Hepatocyte (in vitro differentiated cells): ENCODE measurements at places on chromosomes 6 and 20. TPM values are rescaled to one million over a fixed set of nuclear protein-coding genes. Genes with fewer than 3 reads are reported as not detected.

Gene IL17A
- not detected in 2 replicates for total RNA-seq

DNA sequence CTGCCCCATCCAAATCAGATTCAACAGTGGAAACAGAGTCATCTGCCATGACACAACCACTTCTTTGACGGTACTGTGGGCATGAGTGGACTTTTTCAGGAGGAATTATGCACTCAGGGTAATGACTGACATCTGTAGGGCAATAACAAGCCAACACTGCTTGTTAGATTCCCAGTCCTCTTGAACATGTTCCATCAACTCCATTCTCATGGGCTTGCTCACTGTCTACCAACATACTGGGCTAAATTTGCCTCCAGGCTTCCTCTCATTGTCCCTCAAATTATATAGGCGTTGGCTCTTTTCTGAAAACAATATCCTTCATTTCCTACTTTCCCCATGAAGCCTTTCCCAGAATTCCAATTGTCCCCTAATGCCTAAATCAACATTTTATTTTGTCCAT is 43.1 kb downstream of the ANKEF1 start:
- no peak overlapping the region for H3K27ac ChIP-seq
- DNase-seq = no peak
- H3K4me3 ChIP-seq = no peak overlapping the region
- no peaks in the 10 kb centered on the region for H3K4me1 ChIP-seq
- no peaks in the 10 kb centered on the region for H3K36me3 ChIP-seq
- no peaks in the 10 kb centered on the region for H3K27me3 ChIP-seq

DNA sequence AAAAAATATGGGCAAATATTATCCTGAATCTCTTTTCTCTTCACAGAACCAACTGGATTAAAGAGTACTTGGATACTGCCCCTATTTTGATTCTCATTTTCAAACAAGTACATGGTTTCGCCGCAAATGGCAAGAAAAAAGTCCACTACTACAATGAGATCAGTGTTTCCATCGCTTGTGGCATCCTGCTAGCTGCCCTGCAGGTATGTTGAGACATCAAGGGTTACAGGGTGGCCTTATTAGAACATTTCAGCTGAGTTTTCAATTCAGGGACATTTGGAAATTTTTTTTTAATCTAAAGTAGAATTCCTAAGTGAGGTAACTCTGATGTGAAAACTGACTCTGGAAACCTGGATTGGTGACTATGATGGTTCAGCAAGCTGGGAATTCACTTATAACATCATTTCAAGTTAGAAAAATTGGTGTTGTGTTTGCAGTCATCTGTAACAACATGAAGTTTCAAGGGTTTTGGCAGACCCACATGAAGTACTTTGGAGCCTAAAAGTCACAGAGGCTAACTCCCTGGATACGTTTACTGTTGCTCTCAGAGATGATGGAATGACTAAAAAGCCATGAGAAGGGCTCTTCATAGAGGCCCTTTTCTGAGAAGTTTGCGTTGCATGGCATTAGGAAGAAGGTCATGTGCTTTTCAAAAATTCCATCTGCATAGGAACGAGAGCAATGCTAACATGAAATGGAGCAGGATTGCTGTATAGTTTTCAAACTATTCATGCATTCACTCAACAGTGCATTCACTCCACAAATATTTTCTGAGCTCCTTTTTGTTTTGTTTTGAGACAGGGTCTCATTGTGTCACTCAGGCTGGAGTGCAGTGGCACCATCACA is 25.5 kb downstream of the IYD start:
- DNase-seq = no peak
- peaks cover 3% of the 10 kb centered on the region for H3K4me1 ChIP-seq
- H3K27ac ChIP-seq = no peak overlapping the region

Gene VSTM2L
- 3.6 and 3.7 TPM in 2 replicates for total RNA-seq

DNA sequence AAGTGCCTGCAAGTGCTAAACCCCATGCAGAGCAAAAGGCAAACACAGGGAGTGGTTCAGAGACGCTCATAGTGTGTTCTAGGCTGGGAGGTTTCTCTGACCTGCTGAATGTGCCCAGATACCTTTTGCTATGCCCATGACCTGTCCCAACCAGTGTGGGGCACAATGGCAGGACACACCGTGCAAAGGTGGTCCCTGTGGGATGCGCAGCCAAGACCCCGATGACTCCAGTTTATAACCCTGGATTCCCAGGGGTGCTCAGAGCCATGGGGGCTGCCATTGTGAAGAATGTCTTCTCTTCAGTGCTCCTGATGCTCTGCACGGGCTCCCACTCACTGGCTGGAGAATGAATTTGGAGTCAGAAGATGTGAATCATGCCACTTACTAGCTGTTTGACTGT is 2.2 kb upstream of the NINL start:
- no peaks in the 10 kb centered on the region for H3K36me3 ChIP-seq
- DNase-seq = no peak
- H3K27ac ChIP-seq = no peak overlapping the region
- H3K4me3 ChIP-seq = no peak overlapping the region
- peaks cover 19% of the 10 kb centered on the region for H3K4me1 ChIP-seq

Gene EYA2
- total RNA-seq = 1.4 and 1.8 TPM in 2 replicates

- no peaks in the 10 kb centered on the region for H3K27me3 ChIP-seq
- H3K36me3 ChIP-seq = no peaks in the 10 kb centered on the region
- DNase-seq = no peak
Observed at GRCh38 chr20:37020636-37021035, 69.1 kb upstream of the SAMHD1 start.

- H3K27ac ChIP-seq = no peak overlapping the region
- no peaks in the 10 kb centered on the region for H3K4me1 ChIP-seq
- H3K36me3 ChIP-seq = no peaks in the 10 kb centered on the region
- DNase-seq = no peak
Observed at GRCh38 chr6:23086100-23086499, 516.7 kb downstream of the HDGFL1 start.

- peaks cover 33% of the 10 kb centered on the region for H3K27me3 ChIP-seq
- H3K4me3 ChIP-seq = no peak overlapping the region
- H3K27ac ChIP-seq = no peak overlapping the region
- H3K4me1 ChIP-seq = peaks cover 23% of the 10 kb centered on the region
Observed at GRCh38 chr6:166004471-166004870, 163.2 kb downstream of the TBXT start.
